Heart left ventricle (tissue), 16 donors: ENCODE measurements at places on chromosomes 12 and 14. TPM values are rescaled to one million over a fixed set of nuclear protein-coding genes. Genes with fewer than 3 reads are reported as not detected.

Gene SAMD15
- polyA plus RNA-seq, result 0.08 TPM

Gene PARPBP
- 0.54 TPM for polyA plus RNA-seq

Gene ZNF268
- 2.6 TPM for polyA plus RNA-seq

Gene RERG
- 3.7 TPM for polyA plus RNA-seq

Gene LRP1
- polyA plus RNA-seq, result 31.5 TPM

Gene CRACR2A
- polyA plus RNA-seq, result 1.0 TPM

Gene CFAP54
- polyA plus RNA-seq, result 0.11 TPM

Gene PDZRN4
- polyA plus RNA-seq, result not detected

Gene ANKS1B
- polyA plus RNA-seq, result 0.72 TPM

Gene PSEN1
- polyA plus RNA-seq, result 22.4 TPM

Gene KIF5A
- polyA plus RNA-seq, result 0.06 TPM

Gene NDUFA9
- 200 TPM for polyA plus RNA-seq

Gene EPYC
- not detected for polyA plus RNA-seq
